ENCODE measurements at places on chromosomes 4 and X. TPM values are rescaled to one million over a fixed set of nuclear protein-coding genes. Genes with fewer than 3 reads are reported as not detected.

PABPC5 gene
- total RNA-seq = not detected

PPEF2 gene
- total RNA-seq = not detected

APBB2 gene
- total RNA-seq = 37.1 TPM

GAGE12J gene
- total RNA-seq = not detected

RBBP7 gene
- total RNA-seq = 45.8 TPM

MAGEC3 gene
- total RNA-seq = not detected

SH2D1A gene
- total RNA-seq = not detected

FATE1 gene
- total RNA-seq = not detected

CXorf65 gene
- total RNA-seq = not detected

ELOVL6 gene
- 10.6 TPM for total RNA-seq

YIPF7 gene
- total RNA-seq = not detected

GSPT2 gene
- 10.1 TPM for total RNA-seq

CT45A1 gene
- not detected for total RNA-seq

TMSB15B gene
- total RNA-seq = 0.82 TPM

FGG gene
- total RNA-seq = not detected

TCEAL7 gene
- 3.7 TPM for total RNA-seq

IGSF1 gene
- 1.1 TPM for total RNA-seq

AFP gene
- not detected for total RNA-seq

ABLIM2 gene
- 58.4 TPM for total RNA-seq

TCEAL6 gene
- not detected for total RNA-seq

UVSSA gene
- total RNA-seq = 39.2 TPM

PHOX2B gene
- 1.5 TPM for total RNA-seq

ZNF280C gene
- total RNA-seq = 3.0 TPM

P2RY10 gene
- not detected for total RNA-seq

ADH4 gene
- total RNA-seq = 0.55 TPM

FGB gene
- total RNA-seq = not detected

RBMX2 gene
- total RNA-seq = 13.0 TPM

MXRA5 gene
- total RNA-seq = 2.1 TPM

AADAT gene
- not detected for total RNA-seq

DCLK2 gene
- total RNA-seq = 19.5 TPM

SFRP2 gene
- 61.7 TPM for total RNA-seq

RTL9 gene
- total RNA-seq = under 0.01 TPM
